NCI-H1930 (cell line): ENCODE measurements at places on chromosomes 12 and 14.

GRCh38 chr14:38931969-38932652 is 170.9 kb downstream of the SEC23A start:
- no peak for DNase-seq

DNA sequence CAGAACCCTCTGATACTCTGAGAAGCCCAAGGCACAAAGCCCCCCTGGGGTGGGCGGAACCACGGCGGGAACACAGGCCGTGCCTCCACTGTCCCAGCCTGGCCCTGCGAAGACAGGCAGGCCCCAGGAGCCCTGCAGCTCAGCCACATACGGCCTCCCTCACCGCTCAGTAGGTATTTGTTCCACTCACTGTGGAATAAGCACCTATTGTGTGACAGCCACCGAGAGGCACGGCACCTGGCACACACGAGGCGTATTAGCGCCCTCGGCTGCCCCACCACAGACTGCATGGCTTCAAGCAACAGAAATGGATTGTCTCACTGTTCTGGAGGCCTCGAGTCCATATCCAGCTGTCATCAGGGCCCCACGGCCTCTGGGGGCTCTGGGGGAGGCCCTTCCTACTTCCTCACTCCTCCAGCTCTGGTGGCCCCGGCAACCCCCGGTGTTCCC is 66.3 kb downstream of the NCOR2 start:
- DNase-seq = no peak

DNA sequence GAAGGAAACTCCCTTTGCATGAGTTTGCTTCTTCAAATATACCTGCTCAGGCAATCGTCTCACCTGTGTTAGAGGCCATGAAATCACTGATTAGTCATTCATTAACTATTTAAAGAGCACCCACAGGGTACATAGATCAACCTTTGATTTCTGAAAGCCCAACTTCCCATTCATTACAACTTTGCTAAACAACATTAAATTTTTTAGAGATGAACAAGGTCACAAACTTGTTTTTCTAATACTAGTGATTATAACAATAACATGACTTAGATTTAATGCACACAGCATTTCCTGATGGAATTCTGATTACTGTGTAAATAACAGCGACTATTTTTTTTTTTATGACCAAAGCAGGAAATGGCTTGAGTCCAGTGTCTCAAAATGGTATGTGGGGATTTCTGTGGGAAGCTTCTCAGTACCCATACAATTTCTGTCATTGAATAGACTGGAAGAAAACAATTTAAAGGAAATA is 5.4 kb upstream of the ERO1A start:
- no peak for DNase-seq

GRCh38 chr12:46147144-46147543 is 121.7 kb downstream of the SLC38A1 start:
- DNase-seq = no peak

DNA sequence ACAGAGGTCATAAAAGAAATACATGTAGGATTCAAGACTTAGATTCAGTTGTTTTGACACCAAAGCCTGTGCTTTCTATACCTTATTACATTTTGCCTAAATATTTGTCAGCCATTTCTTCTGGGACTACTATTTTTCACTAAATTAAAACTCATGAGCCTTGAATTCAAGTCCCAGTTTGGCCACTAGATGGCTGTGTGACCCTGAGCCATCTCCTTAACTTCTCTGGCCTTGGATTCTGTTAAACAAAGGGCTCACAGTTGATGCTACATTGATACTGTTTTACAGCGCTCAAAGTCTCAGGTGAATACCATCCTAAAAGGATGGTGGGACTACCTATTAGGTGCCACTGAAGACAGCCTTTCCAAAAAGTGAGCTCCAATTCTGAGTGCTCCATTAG is 39.6 kb upstream of the CCDC198 start:
- DNase-seq = no peak

- no peak for DNase-seq
Observed at GRCh38 chr12:111395336-111396187, 10.2 kb upstream of the SH2B3 start.

DNA sequence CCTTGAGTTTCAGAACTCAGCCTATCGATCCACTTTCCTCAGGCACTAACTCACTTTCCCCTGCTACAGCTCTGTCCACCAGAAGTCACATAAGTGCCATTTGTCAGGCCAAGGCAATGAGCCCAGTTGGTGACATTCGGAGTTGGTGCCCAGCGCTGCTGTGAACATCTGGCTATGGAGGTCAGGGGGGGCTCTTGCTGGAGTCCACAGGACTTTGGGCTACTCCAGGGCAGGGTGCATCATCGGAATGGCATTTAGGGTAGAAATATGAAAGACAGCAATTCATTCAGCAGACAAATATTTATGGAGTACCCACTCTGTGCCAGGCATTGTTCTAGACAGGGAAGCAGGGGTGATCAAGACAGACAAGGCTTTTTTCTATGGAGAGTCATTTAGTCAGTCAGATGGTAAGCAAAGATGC is 1.5 kb upstream of the PPP1CC start:
- DNase-seq = no peak

- DNase-seq = peak; percentile 34
Observed at GRCh38 chr14:89041257-89041582, 216.8 kb downstream of the TTC8 start.

DNA sequence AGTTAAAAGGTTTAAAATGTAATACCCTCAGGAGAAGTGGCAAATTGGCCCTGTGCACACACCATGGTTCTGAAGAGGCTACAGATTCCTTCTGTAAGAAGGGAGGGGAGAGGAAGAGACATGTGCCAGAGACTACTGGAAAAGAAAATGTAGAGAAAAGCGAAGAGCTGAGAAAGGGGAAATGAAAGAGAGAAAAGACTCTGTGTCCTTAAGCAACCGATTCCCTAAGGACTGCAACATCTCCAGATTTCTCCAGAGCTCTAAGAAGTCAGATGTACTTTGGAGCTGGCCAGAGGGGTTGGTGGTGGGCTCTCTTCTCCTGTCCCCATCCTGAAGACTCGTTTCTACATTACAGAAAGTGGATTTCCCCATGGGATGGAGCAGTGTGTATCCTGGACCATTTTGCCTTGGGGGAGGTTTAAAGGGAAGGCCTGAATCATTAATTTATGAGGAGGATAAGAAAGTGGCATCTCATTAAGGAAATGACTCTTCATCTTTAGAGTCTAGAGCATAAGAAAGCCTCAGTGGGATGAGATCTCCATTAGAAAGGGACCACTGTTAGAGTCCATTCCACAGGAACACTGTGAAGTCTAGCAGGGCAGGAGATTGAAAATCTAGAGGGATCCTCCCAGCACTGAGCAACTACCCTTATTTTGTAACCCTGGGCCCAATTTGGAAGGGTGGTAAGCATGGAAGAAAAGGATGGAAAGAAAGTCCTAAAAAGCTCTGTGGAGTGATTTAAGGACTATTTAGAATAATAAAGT is 45.5 kb upstream of the FUT8 start:
- no peak for DNase-seq

GRCh38 chr12:114481200-114481535 is 75.2 kb upstream of the TBX5 start:
- DNase-seq = no peak

- no peak for DNase-seq
Observed at GRCh38 chr12:92436856-92437255, 265.9 kb upstream of the PLEKHG7 start.

DNA sequence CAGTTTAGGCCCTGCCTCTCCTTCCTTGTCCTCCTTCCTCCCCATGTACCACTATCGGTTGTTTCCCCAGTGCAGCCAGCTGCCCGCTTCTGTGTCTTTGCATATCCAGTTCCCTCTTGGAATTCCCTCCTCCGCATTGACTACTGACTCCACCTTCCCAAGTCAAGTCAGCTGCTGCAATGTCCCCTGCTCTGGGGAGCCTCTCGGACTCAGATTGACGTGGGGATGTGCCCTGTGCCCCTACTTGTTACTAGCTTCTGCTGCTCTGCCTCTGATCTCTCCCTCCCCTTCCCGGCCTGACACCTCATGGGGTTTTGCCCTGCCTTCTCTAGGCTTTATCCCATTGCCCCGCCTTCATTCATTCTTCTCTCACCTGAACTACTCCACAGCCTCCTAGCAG is 2.1 kb upstream of the CD9 start:
- DNase-seq = no peak

DNA sequence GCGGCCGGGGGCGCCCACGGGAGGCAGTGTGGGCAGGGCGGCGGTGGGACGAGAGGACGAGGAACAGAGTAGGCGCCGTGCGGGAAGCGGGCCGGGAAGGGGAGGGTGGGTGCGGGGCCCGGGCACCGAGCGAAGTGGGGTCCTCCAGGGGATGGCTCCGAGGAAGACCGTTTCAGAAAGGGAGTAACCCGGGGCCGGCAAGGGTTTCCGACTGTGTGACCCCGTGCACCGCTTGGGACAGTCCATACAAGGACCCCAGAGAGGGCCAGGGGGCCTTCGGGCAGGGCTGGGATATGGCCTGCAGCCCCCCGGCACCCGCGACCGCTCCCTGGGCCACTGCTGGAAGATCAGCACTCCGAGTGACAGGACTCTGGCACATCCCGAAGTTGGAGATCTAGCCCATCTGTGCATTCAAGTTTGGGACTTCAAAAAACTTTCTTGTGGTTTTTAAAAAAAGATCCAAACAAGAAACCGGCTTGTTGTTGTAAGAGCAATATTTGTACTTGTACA is 448 bp downstream of the TSPAN9 start:
- DNase-seq = no peak

DNA sequence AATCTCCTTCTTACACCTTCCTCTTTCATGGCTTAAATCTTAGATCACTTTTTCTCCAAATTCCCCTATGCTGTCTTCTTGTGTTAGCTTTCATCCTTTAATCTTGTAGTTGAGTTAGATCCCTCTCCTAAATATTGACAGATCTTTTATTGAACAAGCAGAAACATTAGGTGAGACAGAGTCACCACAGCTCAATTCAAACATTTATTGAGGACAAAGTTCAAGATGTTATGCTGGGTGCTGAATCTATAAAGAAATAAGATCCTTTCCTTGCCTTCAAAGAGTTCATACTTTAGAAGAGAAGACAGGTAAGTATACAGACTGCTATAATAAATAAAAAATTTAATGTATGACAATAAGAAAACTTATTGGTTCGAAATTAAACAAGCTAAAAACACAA is 109.7 kb downstream of the TXNDC16 start:
- DNase-seq = no peak

DNA sequence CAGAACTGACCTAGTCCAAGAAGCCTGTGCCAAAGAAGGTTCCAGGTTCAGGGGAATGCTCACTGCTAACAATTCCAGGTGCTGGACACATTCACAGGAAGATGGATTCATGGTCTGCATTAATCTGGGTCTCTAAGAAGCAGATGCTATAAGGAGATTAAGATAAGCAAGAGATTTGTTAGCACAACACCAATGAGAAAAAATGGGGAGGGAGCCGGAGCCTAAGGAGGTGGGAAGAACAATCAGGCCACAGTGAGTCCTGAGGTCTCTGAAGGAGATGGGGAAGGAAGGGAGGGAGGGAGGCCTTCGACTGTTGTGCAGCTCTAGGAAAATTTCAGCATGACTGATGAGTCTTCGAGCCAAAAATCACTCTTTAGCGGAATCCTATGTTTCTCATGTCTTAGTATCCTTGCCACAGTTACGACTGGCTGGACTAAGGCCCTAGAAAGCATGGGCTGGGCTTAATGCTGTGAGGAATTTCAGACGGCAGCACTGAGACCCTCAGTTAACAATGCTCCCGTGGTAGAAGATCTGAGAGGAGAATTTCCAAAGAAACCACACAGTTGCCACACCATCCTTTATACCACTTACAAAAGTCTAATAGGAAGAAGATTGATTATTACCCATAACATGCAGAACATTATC is 31.5 kb upstream of the PTGDR start:
- no peak for DNase-seq

DNA sequence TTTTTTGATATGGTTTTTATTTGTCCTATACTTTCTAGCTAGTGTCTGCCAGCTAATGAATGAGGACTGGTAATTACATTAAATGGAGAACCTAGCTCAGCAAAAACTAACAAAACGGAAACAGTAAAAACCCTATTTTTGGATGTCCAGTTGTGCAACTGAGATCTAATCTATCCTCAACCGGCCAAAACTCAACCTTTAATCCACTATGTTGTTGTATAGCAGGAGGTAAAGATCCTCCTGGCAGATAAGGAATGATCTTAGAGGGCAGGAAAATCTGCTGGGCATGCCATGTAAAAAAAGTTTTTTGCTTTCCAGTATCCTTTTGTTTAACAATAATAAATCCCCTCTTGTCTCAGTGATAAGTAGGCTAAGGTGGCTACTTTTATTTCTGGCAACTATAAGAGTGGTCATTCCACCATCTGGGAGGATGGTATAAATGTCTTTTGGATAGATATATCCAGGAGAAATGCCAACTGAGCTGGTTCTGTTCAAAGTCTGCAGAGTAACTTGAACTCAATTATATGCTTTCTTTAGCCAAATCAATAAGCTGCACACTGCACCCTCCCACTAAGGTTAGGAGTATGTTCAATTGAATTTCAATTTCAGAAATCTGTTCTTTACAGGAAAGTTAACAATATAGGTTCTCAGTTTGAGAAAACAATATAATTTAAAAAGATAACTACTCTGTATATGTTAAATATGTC is 40.1 kb downstream of the WASHC3 start:
- no peak for DNase-seq

DNA sequence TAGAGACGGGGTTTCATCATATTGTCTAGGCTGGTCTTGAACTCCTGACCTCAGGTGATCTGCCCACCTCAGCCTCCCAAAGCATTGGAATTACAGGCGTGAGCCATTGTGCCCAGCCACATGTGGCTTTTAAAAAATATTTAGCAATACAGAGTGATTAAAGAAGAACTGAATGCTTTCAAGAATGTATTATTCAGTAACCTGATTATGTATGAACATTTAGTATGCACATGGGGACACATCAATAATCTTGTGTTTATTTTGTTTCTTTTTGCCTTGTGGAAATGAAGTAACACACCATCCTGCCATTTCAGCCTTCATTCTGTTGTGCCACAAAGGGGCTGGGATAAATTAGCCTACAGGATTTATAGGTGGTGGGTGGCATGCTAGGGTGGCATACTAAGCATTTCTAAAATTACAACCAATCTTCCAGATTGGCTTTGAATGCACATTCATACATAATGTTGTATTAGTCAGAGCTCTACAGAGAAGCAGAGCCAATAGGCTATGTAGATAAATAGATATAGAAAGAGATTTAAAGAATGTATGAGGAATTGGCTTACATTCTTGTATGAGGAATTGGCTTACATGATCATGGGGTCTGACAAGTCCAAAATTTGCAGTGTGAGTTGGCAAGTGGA is 25.5 kb upstream of the TXNRD1 start:
- DNase-seq = no peak
